ENCODE measurements at places on chromosomes 11 and 22.
A peak's percentile ranks its signal among the peaks of the same experiment; 100 is the strongest.

DNA sequence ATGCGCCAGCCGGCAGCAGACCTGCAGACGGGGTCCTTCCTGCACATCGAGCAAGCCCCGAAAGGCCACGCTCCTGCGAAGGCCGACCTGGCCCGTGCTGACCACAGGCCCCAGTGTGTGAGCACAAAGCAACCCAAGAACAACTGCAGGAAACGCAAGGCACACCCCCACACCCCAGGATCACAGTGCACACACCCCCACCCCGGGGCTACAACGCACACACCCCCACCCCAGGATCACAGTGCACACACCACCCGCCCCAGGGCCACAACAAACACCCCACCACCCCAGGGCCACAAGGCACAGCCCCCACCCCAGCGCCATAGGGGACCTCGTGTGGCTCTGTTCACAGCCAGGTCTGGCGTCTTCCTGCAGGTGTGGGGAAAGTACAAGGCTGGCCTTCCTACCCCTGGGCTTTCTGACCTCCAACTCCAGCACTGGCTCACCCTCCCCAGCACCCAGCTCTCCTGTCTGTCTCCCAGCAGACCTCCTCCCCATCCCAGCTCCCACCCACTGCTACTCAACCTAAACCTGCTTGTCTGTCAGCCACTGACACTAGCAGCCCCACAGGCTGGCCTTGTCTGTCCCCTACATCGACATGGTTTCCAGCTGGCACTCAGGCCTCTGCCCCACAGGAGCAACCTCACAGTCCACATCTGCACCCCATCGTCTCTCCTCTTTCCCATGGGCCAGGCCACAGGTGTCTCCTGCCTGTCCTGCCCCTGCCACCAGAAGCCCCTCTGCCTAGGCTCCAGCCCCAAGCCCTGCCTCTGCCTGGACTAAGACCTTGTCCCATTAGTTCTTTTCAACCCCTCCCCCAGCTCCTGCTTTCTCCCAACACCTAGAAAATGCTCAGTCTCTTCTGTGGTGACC, 20.5 kb upstream of the EFCAB6 start:
- DNase-seq = no peak

DNA sequence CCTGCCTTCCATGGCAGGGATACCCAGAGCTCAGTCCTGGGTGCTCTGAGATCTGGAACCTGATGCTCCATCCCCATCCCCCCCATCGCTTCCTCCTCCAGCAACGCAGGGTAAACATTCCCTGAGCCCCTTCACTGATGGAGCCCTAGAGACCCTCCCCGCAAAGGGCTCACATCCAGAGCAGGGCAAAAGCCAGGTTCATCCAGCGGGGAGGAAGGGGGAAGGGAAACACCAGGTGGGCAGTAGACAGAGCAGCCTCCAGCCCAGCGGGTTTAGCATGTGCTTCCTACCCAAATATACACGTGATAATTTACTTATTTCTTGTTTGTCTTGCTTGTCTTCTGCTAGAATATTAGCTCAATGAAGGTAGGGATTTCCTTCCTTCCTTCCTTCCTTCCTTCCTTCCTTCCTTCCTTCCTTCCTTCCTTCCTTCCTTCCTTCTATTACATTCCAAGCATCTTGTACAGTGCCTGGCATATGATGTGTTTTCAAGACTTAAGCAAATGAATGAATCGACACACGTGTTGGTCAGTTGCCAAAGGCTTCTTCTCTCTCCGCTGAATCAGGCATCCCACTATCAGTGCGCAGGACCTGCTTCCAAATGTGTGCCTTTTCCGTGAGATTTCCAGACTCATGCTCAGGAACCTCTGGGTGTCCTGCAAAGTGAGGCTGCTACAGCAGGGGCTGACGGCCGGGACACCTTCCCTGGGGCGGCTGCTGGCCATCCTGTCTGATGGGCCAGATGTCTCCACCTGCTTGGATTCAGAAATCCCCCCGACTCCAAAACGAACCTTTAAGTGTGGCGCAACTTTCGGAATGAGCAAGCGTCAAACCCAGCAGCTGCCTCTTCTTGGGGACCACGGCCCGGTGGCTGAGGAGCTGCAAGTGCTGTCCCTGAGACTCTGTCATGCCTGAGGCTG, 955.1 kb downstream of the BRD1 start:
- DNase-seq = no peak

DNA sequence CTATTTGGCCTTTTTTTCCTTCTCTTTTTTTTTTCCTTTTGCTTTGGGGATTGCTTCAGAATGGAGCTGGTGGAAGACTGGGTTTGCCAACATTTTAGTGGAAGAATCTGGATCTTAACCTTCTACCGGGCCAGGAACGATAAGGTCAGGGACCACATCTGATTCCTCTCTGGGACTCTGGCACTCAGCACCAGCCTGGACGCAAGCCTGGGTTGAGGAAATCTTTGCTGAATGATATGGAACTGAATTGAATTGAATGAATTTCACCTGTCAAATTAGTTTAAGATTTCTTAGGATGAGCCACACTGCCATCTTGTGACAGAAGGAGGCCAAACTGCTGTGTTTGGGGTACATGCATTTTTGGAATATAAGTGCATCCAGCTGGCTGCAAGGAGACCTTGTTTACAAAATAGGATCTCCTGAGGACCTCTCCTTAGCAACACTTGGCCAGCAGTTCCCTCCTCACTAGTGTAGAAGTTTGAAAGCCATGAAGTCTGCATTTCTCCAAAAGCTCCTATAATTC, 30.4 kb downstream of the TPBGL start:
- no peak for DNase-seq

DNA sequence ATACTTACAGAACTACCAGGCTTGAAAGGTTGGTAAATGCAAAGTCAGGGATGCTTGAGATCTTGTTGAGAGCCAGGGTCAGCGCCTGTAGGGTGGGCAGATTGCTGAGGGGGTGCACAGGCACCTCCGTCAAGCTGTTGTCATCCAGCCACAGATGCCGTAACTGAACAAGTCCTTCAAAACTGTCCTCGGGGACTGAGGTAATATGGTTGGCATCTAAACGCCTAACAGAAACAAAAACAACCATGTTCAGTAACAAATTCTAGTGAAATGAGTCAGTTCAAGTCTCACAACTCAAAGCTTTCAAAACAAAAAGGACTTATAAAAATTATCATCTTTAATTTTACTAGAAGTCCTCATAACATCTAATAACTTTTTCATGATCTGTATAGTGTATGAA, 22.2 kb upstream of the CCDC34 start:
- DNase-seq = peak; percentile 85

- DNase-seq = no peak
Observed at GRCh38 chr11:28106353-28107043, 1.5 kb downstream of the KIF18A start.

DNA sequence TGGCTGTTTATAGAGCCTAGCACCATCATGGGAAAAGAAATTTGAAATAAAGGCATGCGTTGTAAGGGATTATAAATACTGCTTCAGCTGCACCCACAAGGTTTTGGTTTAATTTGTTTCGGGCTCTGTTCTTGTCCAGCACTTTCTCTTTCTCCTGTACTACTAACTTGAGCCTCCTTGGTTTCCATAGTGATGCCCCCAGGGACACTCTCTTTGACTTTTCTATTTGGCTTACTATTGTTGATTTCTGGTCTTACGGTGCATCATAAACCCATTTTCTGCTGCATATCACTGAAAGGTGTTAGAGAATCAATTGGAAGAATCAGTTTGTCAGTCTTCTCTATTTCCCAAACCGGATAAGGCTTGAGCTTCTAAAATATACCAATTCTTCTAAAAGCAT, 1674.3 kb upstream of the RAG2 start:
- no peak for DNase-seq

DNA sequence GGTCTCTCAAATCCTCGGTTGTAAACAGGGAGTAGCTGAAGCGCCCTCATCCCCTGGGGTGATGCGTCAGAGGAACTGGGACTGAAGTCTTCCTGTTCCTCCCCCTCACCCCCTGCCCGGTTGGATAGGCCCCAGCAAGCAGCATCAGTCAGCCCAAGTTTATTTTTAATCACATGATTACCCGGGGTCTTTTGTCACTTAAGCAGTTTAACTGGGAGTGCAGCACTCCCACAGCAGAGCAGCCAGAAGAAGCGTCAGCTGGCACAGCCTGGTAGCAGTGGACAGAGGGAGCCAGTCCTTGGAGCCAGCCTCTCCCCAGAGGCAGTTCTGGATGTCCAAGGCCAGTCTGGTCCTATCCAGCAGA, 342.1 kb downstream of the CTTN start:
- no peak for DNase-seq

- DNase-seq = no peak
Observed at GRCh38 chr11:124766156-124766555, 4.1 kb upstream of the ESAM start.

DNA sequence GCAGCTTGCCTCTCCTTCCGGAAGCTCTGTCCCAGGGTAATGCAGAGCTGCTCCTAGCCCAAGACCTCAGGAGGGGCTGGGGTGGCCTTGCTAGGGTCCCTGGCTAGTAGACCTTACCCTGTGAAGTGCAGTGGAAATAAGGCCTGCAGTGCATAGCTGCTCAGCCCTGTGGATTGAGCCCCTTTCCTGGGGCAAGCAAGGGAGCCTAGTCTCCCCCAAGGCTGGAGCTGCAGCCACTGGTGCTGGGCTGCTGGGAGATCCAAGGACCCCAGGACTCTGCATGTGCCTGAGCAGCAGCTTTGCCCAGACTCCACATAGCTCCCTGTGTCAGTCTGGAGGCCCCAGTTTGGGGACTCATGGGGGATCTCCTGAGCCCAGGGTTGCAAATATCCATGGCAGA, 57.9 kb downstream of the FANCF start:
- no peak for DNase-seq

- DNase-seq = peak; percentile 14
Observed at GRCh38 chr11:1832211-1832919, 2.4 kb upstream of the SYT8 start.

DNA sequence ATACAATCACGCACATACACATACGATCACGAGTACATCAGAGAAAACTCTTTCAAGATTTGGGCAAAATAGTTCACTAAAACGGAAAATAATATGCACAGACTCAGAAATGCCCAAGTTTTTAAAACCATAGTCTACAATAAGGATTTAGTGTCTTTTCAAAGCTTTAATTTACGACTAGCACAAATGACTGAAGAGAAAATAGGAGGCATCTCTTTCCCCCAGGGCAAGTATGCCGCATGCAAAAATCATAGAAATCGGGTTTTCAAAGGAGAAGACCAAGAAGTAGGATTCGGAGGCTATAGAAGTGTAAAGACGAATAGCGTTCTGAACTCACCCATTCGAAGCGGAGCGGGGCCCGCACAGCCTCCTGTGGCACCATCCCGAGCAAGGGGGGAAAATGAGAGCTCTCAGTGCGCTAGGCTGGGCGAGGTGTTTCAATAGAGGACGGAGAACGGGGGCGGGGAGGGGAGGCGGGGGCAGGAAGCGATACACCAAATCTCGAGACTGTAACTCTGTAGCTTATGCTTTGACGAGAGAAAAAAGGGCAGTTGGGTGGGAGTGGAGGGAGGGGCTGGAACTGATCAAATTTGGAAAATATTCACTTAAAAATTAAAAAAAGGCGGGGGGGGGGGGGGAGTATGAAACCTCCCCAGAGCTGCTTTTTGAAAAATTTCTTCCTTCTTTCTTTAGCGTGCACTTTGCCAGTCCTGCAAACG, 15.8 kb downstream of the BLID start:
- DNase-seq = peak; percentile 80

- DNase-seq = peak; percentile 64
Observed at GRCh38 chr11:14423633-14424032, 64.7 kb upstream of the RRAS2 start.

DNA sequence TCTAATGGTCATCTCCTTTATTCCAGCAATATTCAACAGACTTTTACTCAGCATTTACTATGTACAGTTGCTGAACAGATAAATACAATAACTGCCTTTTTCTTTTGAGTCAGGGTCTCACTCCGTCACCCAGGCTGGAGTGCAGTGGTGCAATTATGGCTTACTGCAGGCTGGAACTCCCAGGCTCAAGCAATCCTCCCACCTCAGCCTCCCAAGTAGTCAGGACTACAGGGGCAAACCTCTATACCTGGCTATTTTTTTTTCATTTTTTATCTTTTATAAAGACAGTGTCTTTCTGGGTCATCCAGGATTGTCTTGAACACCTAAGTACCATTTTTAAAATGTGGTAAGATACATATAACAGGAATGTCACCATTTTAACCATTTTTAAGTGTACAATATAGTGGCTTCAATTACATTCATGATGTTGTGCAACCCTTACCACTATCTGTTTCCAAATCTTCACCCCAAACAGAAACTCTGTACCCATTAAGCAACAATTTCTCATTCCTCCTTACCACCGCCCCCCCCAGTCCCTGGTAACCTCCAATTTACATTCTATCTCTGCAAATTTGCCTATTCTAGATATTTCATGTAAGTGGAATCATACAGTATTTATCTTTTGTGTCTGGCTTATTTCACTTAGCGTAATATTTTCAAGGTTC, 67.8 kb downstream of the MIAT start:
- no peak for DNase-seq

GRCh38 chr22:35322126-35322525, 22.4 kb downstream of the TOM1 start:
- no peak for DNase-seq

- DNase-seq = no peak
Observed at GRCh38 chr11:60972182-60973030, 926 bp downstream of the CD6 start.

- DNase-seq = no peak
Observed at GRCh38 chr11:854601-855329, 12.1 kb downstream of the TSPAN4 start.

DNA sequence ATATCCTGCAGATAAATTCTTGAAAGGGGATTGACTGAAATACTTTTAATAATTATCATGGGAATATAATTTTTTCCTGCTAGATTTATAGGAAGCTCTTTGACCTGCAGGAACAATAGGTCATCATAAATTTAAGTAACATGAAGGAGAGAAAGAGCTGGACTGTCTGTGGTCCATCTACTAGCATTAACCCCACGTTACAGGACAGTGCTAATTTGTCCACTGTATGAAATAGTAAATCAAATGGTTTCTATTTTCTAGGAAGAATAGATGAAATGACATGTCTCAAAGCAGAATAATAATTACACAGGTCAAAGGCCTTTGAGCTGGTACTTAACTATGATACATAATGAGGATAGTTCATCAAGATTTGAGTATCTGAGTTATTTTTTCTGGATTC, 825.4 kb upstream of the CNTN5 start:
- no peak for DNase-seq

- DNase-seq = peak; percentile 6
Observed at GRCh38 chr11:77560605-77561004, 29.1 kb upstream of the AQP11 start.

Measured in astrocyte of the spinal cord (primary cell).